ENCODE measurements at places on chromosomes 7 and 10.

DNA sequence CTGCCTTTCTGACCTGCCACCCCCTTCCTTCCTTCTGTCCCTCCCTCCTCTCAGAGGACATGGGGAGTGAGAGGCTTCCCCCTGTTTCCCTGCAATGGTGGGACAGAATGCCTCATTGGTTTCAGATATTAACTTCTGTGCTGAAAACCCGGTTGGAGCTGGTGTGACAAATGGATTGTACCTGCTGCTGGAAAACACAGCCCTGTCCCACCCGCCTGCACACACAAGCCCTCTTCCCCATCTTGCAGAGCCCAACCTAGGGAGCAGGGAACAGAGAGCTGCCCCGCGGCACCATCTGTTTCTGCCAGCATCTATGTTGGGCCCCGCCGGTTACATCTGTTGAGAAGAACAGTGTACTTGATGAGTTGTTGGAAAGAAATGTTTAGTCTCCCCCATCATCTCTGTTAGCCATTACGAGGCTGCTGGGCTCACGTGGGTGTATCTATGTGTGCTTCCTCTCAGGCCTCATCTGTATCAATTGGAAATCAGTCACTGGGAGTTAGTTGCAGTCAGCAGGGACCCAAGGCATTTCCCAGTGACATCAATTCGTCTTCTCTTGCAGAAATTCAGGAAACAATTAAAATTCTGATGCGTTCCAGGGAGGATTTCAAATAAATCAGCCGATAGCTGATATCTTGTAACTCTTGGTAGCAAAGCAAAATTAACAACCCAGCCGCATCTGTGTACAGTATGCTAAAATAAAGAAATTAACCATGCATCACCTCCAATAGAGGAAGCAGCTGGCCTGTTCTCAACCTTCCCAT, 725.6 kb upstream of the GALNT17 start:
- DNase-seq = no peak

- no peak for DNase-seq
Observed at GRCh38 chr10:114273910-114274309, 34.9 kb downstream of the VWA2 start.

DNA sequence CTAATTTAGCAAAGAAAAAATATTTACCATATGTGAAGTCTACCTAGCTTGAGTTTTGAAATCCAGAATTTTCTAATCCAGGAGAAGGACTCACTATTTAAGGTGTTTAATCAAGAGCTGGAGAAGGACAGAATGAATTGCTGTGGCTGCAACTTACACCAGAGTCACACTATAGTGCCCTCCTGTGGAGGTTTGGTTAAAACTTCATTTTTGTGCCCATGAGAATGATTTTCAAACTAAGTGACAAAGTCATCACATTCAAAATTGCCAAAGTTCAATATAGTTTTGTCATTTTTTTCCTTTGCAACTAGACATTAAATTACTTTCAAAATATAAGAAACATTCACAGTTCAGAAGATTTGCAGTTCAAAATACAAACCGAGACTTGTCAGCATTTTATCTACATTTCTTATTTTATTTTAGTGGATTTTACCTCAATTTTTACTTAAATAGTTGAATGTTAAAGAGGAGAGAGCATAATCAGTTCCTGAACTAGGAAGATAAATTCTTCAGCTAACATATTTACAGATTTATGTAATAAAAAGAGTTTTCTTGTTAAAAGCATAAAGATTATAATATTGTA, 70.7 kb downstream of the CABCOCO1 start:
- no peak for DNase-seq

DNA sequence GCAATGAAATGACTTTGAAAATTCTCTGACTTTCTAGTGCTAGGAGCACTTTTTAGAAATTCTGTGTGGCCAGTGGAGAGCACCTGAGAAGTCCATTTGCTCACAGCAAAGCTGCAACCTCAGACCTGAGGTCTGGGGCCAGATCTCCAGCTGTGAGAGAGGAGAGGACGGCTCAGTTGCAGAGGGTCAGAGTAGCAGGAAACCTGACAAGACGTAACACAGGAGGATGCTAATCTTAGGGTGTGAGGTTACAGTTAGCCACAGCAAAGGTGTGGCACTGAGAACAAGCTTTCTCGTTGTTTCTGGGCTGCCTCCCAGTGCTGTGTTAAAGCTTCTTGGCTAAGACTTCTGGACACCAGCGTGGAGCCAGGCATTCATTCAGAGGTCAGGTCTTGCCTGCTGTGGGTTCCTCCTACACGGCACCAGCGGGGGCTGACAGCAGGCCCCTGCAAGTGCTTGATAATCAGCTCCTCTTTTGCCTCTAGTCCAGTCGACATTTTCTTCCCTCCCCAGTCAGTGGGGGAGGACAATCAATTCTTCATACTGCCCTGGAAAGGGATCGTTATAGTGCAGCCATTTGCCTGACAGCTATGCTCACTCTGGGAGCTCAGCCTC, 435.4 kb upstream of the DPP6 start:
- DNase-seq = no peak

DNA sequence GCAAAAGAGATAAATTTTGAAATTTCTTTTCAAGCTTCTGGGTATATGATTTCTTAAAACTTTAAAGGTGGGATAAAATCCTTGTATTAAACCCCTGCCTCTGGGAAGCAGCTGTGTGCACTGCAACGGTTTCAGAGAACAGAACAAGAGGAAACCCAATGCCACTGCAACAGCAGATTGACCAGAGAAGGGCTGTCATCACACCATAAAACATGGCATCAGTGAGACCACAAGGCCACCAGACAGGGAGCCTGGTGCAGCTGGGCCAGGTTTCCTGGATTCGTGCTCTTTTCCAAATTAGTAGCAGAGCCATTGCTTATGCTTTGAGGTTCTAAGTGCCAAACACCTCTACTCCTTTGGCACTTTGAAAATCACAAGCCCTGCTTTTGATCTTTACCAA, 152.4 kb downstream of the PRPF18 start:
- DNase-seq = peak; percentile 89

- no peak for DNase-seq
Observed at GRCh38 chr7:91408388-91409154, 144.3 kb downstream of the FZD1 start.

GRCh38 chr7:44101303-44101965, 2.7 kb upstream of the AEBP1 start:
- DNase-seq = no peak

GRCh38 chr7:29815181-29816105, 9.1 kb downstream of the WIPF3 start:
- DNase-seq = no peak

- DNase-seq = no peak
Observed at GRCh38 chr7:8387551-8388256, 45.7 kb upstream of the NXPH1 start.

DNA sequence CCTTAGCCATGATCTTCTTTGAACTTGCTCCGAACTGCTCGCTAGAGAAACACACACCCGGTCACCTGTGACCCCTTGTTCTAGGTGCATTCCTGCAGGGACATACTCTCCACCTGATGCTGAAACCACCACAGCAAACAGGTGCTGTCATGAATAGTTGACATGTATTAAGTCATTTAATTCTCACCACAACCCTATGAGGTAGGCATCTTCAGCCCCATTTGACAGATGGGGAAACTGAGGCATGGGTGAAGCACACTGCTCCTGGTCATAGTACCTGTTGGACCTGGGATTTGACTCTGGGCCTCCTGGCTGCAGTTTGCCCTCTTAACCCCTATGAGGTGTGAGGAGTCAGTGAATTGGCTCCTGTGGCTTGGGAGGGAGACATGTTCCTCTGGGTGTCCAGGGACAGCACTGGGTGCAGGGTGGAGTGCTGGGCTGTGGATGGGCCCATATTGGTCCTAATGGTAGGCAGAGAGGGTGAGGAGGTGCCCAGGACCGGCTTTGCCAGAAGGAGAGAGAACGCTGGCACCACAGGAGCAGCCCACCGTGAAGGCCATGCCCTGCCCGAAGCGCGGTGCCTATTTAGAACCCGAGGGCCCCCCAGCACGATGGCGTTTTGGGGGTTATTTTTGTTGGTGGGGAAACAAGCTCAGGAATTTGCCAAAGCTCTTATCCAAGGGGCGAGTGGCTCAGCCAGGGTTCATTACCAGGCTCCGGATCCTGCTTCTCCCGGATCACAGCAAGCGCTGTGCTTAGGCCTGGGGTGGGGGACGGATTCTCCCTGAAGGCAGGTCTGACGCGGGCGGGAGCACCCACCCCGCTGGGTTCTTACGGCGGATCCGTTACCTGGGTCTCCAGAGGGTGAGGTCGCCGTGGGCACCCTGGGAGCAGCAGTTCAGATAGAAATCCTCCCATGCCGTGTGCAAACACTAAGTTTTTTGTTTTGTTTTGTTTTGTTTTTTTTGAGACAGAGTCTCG, 52.3 kb downstream of the GLRX3 start:
- no peak for DNase-seq

DNA sequence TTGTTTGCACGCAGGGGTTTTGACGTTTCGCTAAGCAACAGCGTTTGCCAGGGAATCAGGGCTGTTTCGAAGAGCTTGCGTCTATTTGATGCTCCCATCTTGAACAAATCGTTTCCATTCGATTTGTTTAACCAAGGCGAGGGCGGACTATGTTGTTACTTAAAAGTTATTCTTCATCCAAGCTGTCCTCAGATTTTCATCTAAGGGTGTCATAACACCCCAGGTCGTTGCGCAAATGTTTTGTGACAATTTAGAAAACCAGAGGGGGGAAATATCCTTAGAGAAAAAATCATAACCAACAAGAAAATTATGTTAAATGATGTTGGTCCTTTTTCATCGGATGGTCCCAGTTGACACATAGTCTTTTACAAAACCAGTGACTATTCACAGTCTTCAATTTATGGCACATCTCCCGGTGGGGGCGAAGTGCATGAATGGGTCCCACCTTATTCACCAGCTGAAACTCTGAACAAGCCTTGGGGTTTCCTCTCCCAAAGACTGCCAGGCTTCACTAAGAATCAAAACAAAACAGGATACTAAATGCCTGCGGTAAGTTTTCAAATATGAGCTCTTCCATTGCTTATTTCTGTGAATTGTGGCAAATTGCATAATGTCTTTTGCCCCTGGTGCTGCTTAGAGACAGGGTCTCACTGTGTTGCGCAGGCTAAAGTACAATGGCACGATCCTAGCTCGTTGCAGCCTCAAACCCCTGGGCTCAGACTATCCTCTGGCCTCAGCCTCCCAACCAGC, 109.9 kb downstream of the REEP3 start:
- DNase-seq = peak; percentile 34

DNA sequence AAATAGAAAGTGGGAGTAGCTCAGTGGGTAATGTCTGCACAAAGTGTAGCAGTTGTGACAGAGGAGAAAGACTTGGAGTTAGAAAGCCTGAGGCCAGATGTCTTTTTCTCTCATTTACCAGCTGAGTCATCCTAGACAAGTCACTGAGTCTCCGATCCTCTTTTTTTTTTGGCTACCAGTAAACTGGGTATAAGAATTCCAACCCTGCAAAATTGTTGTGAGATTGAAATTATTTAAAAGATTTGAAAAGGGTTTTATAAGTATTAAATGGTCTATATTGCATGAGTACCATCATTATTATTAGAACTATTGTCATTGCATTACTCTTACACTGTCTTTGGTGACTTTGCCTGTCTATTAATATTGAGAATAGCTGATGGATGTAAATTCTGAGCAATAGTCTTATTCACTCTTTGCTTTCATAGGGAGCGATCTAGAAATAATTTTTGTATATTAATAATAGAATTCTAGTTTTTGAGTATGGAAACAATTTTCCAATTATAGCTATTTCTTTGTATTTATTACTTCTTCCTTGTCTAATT, 74.0 kb downstream of the ARID5B start:
- peak; percentile 80 for DNase-seq

GRCh38 chr7:94258418-94259300, 136.0 kb upstream of the COL1A2 start:
- DNase-seq = no peak

DNA sequence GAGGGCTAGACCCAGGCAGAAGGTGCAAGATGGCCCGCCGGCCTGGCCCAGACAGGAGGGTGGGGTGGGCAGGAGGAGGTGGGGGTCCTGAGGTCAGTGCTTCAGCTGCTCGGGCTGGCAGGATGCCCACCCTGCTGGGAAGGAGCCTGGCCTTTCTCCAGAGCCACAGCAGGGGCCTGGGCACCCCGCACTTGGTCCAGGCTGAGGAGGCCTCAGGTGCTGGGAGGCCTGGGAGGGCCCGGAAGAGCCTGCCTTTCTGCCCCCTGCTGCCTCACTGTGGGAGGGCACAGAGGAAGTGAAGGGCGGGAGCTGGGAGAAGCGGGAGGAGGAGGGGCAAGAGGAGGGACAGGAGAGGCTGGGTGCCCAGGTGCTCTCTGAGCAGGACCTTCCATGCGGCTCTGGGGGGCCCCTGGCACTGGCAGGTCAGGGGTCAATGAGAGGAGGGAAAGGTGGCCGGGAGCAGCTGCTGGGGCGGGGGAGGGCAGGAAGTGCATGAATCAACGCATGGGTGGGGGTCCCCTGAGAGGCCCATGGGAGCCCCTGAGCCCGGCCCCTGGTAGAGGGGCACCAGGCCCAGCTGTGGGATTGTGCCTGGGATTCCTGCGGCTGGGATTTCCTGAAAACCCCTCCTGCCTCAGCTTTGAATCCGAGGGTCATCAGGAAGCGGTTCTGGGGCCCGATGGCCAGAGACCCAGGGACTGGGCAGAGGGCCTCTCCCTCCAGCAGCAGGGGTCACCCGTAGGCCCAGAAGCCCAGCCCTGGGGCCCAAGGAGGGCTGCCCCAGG, 49.9 kb downstream of the PWWP2B start:
- DNase-seq = peak; percentile 85

DNA sequence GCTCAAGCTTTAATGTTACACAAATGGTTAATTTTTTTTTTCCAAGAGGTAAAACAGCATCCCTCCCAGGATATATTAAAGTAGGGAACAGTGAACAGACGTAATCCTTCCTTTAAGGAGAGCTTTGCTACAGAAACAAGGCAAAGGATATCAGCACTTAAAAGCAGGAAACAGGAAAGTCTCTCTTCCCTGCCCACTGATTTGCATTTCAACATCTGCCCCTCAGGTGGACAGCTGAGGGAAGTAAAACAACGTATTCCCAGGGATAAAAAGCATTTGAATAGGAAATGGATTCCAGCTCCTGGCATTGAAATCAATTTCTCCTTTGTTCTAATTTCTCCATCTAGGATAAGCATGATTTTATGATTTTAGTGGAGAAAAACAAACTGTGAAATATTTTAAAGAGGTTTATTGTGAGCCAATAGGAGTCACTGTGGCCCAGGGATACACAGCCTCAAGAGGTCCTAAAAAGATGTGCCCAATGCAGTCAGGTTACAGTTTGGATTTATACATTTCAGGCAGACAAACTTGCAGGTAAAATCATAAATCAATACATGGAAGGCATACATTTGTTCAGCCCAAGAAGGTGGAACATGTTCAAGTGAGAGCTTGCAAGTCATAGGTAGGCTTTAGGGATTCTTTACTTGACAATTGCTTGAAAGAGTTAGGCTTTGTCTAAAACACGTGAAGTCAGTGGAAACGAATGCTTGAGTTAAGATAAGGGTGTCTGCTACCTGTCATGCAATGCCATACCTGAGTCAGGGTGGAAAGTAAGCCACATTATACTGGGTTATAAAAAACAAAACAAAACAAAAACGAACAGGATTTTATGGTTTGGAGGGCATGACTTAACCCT, 286.2 kb upstream of the VWC2 start:
- DNase-seq = no peak
